ENCODE measurements at places on chromosomes 2 and 18. TPM values are rescaled to one million over a fixed set of nuclear protein-coding genes. Genes with fewer than 3 reads are reported as not detected.

- DNase-seq = no peak
- H3K4me1 ChIP-seq = peaks cover 1% of the 10 kb centered on the region
Observed at GRCh38 chr2:212914392-212914791, 237.0 kb downstream of the IKZF2 start.

- no peak overlapping the region for H3K4me3 ChIP-seq
- no peaks in the 10 kb centered on the region for H3K4me1 ChIP-seq
- H3K27ac ChIP-seq = no peak overlapping the region
- no peaks in the 10 kb centered on the region for H3K36me3 ChIP-seq
Observed at GRCh38 chr2:102636283-102636907, 17.0 kb downstream of the SLC9A2 start.

GRCh38 chr18:11830585-11830984 lies 20.6 kb upstream of the CHMP1B start:
- H3K36me3 ChIP-seq = no peaks in the 10 kb centered on the region
- no peak for DNase-seq
- H3K4me1 ChIP-seq = no peaks in the 10 kb centered on the region
- no peak overlapping the region for H3K4me3 ChIP-seq
- no peaks in the 10 kb centered on the region for H3K27me3 ChIP-seq

FOXD4L1 gene
- 0.33 TPM for total RNA-seq

- H3K4me3 ChIP-seq = no peak overlapping the region
- no peaks in the 10 kb centered on the region for H3K27me3 ChIP-seq
- DNase-seq = no peak
- H3K4me1 ChIP-seq = peaks cover 9% of the 10 kb centered on the region
- no peaks in the 10 kb centered on the region for H3K36me3 ChIP-seq
Observed at GRCh38 chr2:20355131-20355530, 4.5 kb upstream of the PUM2 start.

IRS1 gene
- 96.4 TPM for total RNA-seq
